D341Med (cell line): ENCODE measurements at places on chromosomes 3 and 15.

- no peak for DNase-seq
These were observed 52.2 kb upstream of the OSBPL11 start for GRCh38 chr3:125647318-125648014.

DNA sequence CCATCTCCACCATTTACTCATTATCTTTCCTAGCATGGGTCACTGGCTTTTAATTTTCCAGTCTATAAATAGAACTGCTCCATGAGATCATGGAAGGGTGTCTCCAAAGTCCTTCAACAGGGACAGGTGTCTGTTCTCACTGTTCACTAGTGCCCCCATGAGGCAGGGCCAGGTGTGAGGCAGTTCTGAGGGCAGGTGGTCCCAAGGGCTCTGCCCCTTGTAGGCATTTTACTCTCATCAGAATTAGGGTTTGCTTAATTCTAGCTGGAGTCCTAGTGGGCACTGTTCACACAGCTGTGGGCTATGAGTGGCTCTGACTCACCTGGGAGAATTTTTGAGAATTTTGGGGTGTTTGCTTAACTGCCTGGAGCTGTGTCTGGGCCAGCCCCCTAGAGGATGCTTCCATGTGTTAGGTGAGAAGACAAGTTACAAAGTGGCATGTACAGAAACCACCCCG is 248.0 kb upstream of the LYSMD4 start:
- DNase-seq = no peak

DNA sequence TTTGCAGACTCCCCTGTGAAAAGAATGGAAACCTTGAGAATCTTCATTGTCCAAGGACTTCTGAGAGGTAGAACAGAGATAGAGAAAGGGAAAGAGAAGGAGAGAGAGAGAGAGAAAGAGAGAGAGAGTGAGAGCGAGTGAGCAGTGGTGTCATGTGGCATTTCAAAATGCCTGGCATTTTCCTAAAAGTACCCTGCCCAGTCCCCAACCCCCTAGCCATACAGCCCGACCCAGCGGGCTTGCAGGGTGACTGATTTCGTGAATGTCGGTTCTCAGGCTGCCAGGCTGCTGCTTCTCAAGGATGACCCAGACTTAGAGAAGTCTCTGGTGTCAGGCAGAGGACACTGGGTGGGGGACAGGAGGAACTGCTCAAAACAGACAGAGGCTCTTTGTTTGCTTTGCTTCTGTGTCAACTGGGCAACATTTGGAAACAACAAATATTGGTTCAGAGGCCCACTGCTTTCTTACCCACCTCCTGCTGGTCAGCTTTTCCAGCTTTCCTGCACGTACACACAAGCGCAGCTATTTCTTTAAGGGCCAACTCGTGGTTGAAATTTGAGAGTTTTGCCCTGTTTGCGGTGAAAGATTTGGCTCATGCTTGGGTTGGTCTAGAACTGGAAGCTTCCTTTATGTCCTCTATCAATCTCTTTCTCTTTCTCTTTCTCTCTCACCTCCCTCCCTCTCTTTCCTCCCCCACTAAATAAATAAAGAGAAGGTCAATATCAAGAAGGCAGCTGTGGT is 3.7 kb upstream of the TF start:
- no peak for DNase-seq

- DNase-seq = no peak
These were observed 42.8 kb upstream of the UBE2E1 start for GRCh38 chr3:23762759-23763477.

- DNase-seq = peak; percentile 71
These were observed 2.8 kb downstream of the GPD1L start for GRCh38 chr3:32109256-32109655.

DNA sequence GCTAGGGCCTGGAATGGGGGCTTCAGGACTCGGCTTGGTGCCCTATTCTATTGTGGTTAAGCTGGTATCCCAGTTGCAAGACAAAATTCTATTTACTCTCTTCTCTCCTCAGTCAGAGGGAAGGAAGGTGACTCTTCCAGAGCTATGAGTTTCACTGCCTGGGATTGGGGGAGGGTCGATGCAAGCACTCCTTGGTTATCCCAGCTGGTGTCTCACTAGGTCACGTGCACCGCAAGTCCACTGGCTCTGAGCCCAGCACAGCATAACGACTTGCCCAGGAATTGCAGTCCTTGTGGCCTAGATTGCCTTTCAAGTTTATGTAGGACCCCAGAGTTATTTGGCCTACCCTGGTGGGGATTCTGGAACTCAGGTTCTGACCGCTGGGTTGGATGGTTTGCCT is 958.8 kb downstream of the IGSF11 start:
- no peak for DNase-seq

DNA sequence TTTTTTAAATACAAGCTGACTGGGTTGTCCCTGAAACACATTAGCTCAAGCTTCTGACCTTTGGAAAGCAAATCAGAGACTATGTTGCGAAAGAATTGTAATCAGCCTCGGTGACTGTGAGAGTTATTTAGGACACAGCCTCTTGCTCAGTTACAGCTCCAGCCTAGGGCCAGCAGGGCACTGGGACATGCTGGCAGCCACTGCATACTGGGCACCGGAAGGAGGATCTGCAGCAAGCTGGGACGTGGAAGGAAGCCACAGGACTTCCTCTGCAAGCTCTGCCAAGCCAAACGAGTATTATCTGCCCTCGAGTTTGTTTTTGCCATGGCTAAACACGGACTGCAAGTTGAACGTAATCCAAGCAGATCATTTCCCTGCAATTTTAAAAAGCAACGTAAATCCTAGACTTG is 24.4 kb upstream of the COPG1 start:
- DNase-seq = peak; percentile 48

DNA sequence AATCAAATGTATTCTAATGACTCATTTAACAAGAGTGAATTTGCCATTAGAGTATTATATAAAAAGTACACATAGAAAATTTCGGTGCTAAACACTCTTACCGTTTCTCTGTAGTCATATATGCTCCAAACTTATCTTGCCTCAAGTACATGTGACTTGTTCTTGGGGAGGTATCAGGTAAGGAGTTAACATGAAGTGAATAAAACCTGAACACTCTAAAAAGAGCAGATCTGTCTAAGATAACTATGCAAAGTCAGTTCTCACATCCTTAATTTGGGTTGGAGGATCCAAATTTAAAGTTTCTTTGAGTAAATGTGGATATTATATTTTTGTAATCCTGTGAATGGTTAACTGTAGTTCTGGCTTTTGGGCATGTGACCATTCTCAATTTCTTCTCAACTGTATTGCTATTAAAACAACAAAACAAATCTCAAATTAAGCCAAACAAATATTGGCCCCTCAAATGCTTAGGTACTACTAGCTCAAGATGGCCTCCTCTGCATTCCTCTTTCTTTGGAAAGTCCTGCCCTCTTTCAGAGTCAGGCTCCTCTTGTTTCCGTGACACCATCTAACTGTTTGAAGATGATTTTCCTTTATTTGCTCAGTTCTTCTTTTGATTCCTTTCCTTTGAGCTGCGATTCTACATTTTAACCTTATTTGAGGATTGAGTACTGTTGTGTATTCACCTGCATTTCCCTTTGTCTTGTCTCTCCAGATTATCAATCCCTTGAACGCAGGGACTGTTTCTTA is 4.2 kb downstream of the EDEM1 start:
- DNase-seq = no peak

DNA sequence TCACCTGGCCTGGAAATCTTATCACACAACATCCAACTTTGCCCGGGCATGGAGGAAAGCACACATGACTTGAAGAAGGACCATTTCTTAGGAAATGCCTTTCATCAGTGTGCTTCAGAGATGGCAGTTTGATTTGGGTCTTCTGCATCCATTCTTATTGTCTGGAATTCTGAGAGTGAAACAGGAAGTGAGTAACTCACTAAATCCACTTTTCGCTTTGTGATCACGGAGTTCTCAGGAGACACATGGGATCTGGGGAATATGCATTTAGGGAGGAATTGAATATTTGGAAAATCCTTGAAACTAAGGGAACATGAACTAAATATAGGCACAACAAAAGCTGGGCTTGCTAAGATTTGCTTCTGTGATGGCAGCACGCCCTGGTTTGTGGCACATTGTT is 212.5 kb upstream of the FEZF2 start:
- DNase-seq = no peak

- peak; percentile 3 for DNase-seq
These were observed 13.8 kb upstream of the CCR1 start for GRCh38 chr3:46221938-46222337.

DNA sequence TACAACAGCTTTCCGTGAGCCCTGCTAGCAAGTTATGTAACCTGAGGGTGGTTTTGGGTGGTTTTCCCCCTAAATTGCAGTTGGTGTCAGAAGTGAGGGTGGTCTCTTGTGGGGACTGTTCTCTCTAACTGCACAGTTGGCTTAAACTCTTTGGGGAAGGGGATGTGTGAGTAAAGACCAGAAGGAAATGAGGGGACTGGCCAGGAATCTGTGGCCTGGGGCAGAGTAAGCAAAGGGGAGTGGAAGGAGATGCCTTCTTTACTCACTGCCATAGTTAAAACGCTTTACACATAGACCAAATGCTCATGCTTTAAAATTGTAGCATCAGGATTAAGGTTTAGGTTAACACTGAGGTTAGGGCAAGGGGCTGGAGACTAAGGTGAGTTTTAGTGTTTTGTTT is 21.2 kb upstream of the XIRP1 start:
- no peak for DNase-seq

DNA sequence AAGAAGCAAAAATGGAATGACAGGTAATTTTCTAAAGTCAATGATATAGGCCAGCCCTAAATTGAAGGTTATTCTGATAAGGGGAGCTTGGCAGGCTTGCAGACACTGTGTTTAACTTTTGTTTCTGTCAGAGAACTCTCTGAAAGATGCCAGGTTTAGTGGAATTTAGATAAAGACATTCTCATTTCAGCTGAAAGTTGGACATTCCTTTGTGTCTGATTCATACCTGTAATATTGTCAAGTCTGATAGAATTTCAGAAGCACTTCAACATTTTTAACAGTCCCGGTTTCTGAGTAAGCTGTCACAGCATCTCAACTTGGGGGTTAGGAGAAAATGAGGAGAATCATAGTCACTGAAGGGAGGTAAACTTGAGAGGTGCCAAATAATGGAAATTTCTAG is 84.0 kb downstream of the DIPK2A start:
- no peak for DNase-seq

DNA sequence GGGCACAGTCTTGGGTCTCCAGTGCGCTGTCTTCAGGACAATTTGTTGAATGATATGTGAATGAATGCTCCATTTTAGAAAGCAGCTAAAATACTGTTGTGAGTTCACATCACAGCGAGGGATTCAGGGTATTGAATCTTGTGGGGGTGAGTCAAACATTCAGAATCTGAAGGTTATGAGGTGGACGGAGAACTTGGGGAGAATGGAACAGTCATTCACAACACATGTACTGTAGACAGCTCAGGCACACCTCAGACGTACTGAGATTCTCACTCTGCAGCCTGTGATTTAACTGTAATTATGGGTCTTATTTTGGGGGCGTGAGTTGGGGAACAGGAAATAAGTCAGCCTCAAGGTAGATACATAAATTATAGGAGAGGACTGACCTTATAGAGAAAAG is 13.9 kb downstream of the CRYBG3 start:
- DNase-seq = no peak
